K562 (cell line): ENCODE measurements at places on chromosomes 4 and X. TPM values are rescaled to one million over a fixed set of nuclear protein-coding genes. Genes with fewer than 3 reads are reported as not detected.
A peak's percentile ranks its signal among the peaks of the same experiment; 100 is the strongest.

The CRLF2 gene
- polyA plus RNA-seq: not detected in 2 replicates

The ASB5 gene
- polyA plus RNA-seq: not detected in 2 replicates

The ARHGAP6 gene
- polyA plus RNA-seq: 36.5 and 36.9 TPM in 2 replicates

The SMIM10L2A gene
- polyA plus RNA-seq: 0.07 TPM in 2 replicates

The GAGE12H gene
- not detected in 2 replicates for polyA plus RNA-seq

The XAGE3 gene
- polyA plus RNA-seq: not detected in 2 replicates

The SSX2B gene
- polyA plus RNA-seq: 59.2 and 70.2 TPM in 2 replicates

The MAGEB10 gene
- polyA plus RNA-seq: 0.27 and 0.40 TPM in 2 replicates

The TMEM31 gene
- polyA plus RNA-seq: not detected in 2 replicates

DNA sequence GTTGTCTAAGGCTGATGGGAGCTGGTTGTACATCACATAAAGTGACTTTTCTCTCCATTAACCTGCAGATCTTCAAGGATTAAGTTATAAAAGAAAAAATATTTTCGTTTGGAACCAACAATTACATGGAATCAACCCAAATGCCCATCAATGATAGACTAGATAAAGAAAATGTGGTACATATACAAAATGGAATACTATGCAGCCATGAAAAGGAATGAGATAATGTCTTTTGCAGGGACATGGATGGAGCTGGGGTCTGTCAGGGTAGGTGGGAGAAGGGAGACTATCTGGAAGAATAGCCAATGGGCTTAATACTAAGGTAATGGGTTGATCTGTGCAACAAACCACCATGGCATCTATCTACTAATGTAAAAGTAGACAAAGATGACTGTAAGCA is 313.2 kb downstream of the FSTL5 start:
- DNase-seq: no peak

- no peak for DNase-seq
Measured at GRCh38 chr4:6316461-6317003, 46.9 kb downstream of the WFS1 start.

DNA sequence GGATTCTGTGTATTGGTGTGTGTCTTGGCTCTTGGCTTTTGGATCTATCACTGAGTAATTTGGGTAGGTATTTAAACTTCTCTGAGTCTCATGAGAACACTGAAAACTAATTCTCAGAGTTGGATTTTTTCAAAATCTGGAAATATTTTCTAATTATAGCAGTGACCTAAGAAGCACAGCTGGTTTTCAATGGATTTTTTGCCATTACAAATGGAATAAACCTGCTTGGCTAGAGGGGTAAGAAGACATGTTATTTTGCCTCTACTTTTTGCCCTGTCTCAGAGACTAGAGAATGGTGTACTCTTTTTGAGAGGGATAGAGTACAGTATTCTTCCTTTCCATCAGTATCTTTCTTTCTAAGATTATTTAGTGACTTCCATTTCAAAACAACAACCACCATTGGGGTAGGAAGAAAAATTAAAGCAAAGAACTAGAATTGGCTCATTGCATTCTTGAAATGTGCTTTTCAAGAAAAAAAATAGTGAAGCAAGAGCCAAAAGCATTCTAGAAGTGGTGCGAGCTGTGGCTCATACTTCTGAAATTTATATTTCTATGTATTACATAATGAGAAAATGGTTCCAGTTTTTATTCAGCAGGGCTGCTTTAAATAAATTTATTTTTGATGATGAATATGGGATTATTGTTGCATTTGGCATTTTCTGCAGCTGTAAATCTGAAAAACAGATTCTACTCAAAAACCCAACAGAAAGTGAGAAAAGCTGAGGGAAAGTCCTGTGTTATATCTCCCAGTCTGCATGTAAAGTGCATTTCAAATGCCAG is 850.2 kb upstream of the SLIT2 start:
- no peak for DNase-seq

- DNase-seq: no peak
Measured at GRCh38 chrX:36581030-36581429, 427.1 kb upstream of the FAM47C start.

DNA sequence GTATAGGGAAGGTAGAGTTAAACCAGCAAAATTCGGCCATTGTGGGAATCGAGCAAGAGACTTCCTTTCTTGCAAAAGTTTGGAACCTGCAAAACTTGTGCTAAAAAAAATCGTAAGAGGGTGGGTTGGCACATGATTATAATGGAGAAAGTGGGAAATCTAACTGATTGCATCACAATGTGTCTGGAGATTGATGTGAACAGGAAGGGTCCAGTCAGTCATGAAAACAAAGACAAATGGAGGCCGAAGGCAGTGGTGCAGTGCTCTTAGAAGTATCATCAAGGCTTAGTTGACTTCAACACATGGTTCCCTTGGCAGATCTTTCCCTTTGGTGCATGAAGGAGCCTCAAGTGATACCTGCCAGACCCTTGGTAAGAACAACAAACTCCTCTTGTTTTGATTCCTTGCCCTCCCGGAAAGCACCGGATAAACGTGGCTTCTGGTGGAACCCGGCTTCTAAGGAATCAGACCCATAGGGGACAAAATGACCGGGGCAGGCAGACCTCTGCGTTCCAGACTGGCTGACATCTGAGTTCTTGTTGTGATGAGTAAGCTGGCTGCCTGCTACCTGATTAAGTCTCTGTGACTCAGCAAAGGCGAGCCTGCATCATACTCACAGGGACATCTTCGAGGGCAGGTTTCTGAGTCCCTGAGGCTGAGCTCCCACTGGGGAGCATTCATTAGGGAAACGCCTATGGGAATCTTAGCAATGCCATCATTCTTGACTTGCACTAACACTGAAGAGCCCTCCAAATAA is 87.7 kb upstream of the MAP3K15 start:
- peak; percentile 8 for DNase-seq

DNA sequence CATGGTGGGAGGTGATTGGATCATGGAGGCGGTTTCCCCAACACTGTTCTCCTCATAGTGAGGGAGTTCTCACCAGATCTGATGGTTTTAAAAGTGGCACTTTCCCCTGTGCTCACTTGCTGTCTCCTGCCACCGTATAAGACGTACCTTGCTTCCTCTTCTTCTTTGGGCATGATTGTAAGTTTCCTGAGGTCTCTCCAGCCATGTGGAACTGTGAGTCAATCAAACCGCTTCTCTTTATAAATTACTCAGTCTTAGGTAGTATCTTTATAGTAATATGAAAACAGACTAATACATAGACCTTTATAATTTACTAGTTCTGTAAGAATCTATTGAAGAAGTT is 82.5 kb upstream of the PITX2 start:
- DNase-seq: no peak

DNA sequence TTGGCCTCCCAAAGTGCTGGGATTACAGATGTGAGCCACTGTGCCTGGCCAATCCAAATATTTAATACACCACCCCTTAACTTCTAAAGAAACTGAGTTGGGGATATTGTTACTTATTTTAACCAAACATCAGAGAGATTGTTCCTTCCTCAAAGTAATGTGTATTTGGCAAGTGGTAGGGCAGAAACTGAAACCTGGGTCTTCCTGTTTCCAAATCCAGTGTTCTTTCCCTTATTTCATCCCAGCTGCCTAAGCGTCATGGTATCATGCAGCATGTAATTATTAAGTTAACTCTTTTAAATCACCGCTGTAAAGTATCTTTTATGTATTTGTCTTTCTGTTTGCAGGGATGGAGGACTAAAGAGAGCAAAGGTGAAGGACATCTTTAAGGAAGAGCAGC is 68.4 kb downstream of the GPAT3 start:
- DNase-seq: no peak

DNA sequence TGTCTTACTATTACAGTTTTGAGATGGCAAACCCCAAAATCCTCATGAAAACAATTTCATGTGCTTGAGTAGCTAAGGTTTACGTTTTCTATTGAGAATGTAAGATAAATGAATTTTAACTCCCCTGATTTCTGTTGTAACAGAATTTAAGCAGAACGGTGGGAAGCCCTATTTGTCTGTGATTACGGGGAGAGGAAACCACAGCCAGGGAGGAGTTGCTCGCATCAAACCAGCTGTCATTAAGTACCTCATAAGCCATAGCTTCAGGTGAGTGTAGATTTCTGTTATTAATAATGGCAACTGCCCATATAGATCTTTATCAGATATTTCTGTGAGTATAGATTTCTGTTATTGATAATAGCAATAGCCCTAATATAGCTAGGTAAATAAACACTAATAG is 44.2 kb upstream of the RHOH start:
- no peak for DNase-seq

DNA sequence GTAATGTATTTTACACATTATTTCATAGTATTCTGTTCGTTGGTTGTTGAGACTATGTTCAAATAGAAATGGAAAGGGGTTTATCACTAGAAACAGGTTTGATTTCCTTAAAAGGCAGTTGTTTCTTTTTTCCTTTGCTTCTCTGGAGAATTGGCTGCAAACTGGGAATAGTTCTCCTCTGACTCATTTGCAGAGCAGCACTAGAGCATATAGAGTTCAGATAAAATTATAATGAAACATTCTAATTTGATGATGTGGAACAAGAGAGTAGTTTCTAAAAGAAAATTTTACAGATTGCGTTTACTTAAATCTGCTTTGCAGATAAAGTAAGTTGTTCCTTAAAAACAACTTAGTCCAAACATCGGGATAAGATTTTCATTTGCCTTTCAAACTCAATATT is 29.7 kb downstream of the SYNPO2 start:
- no peak for DNase-seq

DNA sequence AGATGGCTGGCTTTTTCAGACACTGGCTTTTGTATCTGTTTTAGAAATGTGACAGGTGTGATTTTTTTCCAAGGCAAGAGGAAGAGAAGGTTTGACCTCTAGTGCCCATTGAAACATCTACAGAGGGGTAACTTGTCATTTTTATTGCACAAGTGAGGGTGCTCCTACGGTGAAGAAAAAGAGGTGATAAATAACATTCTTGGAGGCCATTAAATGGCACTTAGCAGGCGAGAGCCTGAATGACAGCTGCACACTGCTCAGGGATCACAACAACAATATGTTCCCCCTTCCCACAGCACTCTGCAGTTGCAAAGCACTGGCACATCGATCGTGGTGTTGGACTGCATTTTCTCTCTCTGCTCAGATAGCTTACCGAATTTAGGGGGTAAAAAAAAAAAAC is 22.9 kb downstream of the FAM184B start:
- no peak for DNase-seq

GRCh38 chr4:19992471-19993093 is 259.1 kb upstream of the SLIT2 start:
- no peak for DNase-seq

GRCh38 chr4:65482410-65482809 is 187.9 kb downstream of the EPHA5 start:
- DNase-seq: no peak

DNA sequence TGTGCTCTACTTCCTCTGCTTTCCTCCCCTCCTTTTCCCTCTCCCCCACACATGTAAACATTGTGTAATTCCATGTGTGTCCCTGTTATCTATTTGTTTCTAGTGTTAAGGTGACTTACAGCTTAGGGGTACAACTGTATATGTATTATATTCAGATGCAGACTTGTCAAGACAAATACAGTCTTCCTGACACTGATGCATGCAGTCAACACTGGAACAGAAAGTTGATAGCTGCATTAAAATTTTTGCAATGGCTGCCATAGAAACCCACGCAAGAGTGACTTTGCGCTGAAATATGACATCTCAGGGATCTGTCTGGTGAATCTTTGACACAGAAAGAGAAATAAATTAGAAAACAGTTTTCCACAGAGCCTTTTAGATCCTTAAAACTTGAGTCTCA is 656.7 kb downstream of the IL1RAPL1 start:
- no peak for DNase-seq

DNA sequence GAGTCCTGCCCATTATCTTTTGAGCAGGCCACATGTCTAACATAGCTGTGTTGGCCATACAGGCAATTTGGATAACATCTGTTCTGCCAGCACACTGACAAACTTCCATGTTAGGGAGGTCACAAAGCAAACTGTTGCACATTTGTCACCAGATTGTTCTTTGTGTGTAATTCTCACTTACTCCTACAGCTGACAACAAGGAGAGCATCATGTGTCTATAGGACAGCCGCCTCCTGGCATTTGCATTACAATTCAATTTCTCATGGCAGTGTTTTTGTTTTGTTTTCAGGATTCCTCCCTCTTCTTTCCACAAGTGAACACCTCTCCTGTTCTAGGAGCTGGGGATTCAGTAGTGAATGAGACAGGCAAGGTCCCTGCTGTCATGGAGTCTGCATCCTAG is 94.3 kb upstream of the LEF1 start:
- no peak for DNase-seq

DNA sequence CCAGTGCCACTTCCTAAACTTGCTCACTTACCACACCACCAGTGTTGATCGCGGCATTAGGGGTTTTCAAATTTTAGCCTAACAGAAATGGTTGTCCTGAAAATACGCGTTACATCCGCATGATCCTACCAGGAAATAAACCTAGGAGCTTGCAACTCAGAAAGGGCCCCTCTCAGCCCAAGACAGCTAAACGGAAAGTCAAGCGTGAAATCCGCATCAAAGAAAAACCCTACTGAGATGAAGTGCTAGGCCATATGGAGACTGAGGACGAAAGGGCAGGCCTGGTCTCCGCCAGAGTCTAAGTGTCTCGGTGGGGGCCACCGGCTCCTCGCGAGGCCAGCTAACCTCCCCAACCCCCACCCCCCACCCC is 626 bp downstream of the YTHDC1 start:
- DNase-seq: peak; percentile 51

DNA sequence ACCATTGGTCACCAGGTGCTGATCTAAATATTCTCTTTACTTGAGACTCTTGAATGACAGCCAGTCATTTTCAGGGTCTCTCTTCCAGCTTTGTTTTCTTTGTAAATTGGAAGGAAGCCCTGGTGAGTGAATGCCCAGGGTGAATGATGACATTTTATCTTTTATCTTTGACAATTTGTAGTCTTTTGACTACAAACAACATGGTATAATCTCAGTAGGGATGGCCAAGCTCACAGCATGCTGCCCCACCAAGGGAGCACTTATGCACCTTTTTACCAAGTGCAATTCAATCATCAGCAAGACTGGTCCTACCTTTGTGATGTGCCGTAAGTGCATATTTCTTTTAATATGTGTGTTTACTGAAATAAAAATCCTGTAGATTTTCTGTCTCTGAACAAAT is 5.7 kb downstream of the AFM start:
- no peak for DNase-seq

DNA sequence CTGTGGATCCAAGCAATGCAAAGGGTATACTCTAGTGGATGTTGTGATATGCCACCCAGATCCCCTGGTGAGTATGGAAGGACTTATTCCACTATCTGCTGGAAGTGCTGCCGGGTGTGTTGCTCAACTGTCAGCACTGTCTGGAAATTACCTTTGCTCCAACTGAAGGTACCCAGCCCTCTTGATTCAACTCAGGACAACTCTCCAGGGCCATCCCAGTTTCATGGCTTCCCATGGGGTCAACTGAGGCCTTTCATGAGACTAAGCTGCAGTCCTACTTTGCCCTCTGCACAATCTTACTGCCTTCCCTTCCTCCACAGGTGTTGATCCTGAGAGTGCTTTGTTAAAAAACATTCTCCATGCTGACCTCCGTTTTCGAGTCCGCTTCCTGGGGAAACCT is 99.8 kb downstream of the SPRY1 start:
- no peak for DNase-seq

- no peak for DNase-seq
Measured at GRCh38 chrX:39174241-39174771, 373.0 kb downstream of the MID1IP1 start.

- DNase-seq: no peak
Measured at GRCh38 chr4:39873823-39874222, 103.9 kb downstream of the PDS5A start.
